Progenitor cell of endocrine pancreas (in vitro differentiated cells): ENCODE measurements at places on chromosomes 16 and 17.

GRCh38 chr16:75246504-75247205 is 4.8 kb downstream of the BCAR1 start:
- DNase-seq = no peak

GRCh38 chr16:79645701-79646100 is 45.2 kb upstream of the MAF start:
- DNase-seq = no peak

DNA sequence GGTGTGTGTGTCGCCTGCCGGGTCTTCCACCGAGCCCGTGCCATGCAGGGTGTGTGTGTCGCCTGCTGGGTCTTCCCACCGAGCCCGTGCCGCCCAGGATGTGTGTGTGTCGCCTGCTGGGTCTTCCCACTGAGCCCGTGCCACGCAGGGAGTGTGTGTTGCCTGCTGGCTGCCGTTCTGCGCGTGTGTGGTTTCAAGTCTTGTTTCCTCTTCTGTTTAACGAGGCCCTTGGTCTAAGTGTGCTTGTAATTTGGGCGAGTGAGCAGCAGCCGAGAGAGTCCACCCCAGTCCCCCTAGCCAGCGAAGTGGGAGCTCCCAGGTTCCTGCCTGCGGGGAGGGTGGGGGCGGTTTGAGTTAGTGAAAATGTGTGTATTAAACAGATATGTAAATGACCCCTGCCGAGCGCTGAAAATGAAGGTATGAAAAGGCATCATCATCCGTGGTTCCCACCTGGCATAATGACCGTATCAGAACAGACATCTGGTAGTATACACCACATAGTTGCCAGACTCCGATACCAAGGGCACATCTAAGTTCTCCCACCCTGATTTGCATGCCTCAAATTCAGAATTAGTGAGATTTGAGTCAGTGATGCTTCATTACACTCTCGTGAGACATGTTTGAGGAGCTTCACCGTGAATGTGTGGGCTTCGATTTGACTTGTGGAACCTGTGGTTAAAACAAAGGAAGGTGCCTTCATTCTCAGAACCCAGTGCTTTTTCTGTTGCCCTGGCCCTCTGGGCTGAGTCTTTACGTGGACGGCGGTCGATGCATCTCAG is 114.5 kb upstream of the CHMP6 start:
- no peak for DNase-seq

- no peak for DNase-seq
These were observed 100.1 kb downstream of the MARF1 start for GRCh38 chr16:15542734-15543347.

GRCh38 chr17:54727624-54728023 is 173.0 kb upstream of the TOM1L1 start:
- DNase-seq = no peak

DNA sequence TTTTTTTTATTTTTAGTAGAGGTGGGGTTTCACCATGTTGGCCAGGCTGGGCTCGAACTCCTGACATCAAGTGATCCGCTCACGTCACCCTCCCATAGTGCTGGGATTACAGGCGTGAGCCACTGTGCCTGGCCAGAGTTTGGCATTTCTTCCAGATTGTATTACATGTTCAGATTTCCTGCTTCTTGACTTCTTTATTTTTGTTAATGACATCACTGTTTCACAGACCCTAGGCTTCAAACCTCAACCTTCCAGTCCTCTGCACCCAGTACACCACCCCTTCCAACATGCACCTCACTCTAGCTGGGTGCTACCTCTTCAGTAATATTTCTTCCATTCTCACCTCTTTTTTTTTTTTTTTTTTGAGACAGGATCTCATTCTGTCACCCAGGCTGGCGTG is 53.6 kb upstream of the ZFHX3 start:
- DNase-seq = no peak

GRCh38 chr17:81508639-81509206 is 3.9 kb downstream of the ACTG1 start:
- DNase-seq = no peak

GRCh38 chr17:35286120-35286781 is 43.4 kb downstream of the SLFN5 start:
- no peak for DNase-seq

GRCh38 chr17:66676421-66676820 is 158.5 kb upstream of the CACNG5 start:
- DNase-seq = no peak

GRCh38 chr17:17315142-17315821 is 12.1 kb downstream of the NT5M start:
- DNase-seq = no peak

- no peak for DNase-seq
These were observed 34.2 kb upstream of the NOS2 start for GRCh38 chr17:27834571-27834970.

DNA sequence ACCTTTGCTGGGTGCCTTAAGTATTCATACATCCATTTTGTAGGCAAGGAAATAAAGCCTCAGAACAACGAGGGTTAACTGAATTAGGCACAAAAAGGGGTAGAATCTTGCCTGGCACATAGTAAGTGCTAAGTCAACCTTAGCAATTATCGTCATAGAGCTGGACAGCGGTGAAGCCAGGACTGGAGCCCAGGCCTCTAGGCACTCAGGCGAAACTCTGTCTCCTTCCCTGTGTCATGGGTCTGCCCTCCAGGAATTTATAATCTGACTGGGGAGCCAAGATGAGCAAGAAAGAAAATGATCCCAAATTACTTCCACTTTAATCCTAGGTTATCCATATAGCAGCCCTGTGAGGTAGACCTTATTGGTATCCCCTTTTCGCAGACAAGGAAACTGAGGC is 61.4 kb downstream of the KATNIP start:
- DNase-seq = no peak

GRCh38 chr17:55629995-55630394 is 92.7 kb downstream of the TMEM100 start:
- no peak for DNase-seq

- no peak for DNase-seq
These were observed 2.5 kb upstream of the SLC6A4 start for GRCh38 chr17:30238003-30238344.

GRCh38 chr17:692116-692515 is 22.5 kb downstream of the VPS53 start:
- DNase-seq = no peak

GRCh38 chr16:76926595-76926994 is 264.4 kb upstream of the MON1B start:
- DNase-seq = no peak

GRCh38 chr16:9943121-9943520 is 239.1 kb downstream of the GRIN2A start:
- DNase-seq = no peak

DNA sequence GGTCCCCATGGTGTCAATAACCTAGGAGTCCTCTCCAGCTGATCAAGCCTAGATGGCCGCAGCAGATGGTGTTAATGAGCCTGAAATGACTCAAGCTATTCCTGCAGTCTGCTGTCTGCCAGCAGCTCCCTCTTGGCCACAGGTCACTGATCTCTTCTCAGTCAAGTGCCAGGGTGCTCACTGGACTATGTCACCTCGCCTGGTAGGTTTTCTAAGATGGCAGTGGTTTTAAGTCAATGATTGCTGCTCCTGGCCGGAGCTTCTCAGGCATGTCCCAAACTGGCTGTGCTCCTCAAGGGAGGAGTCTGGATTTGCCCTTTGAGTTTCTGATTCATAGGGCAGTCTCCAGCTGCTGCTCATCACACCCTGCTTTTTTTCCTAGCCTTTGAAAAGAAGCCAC is 58.6 kb upstream of the SHISA6 start:
- no peak for DNase-seq

DNA sequence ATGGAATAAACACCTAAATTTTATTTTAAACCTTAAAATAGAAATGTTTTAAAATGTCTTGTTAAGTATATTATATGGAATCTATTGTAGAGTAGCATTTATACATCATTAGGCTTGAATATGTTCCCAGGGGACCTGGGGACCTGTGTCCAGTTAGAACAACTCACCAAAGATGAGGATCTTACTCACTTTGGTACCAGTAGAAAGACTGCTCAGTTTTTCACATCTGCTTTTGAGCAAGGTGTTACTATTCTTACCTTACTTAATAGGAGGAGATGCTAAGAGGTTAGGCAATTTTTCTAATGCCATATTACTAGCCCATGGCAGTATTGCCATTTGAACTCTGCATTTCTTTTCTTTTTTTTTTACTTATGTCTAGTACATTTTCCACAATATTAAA is 14.7 kb downstream of the STXBP4 start:
- no peak for DNase-seq

GRCh38 chr17:42571435-42572225 is 4.7 kb downstream of the MLX start:
- no peak for DNase-seq

- DNase-seq = peak; percentile 87
These were observed at the start of gene SYNGR2 for GRCh38 chr17:78168242-78168902. TSS of gene SYNGR2 (plus strand) at chr17:78168581. CDS start at chr17:78168617, 36 bp downstream.

DNA sequence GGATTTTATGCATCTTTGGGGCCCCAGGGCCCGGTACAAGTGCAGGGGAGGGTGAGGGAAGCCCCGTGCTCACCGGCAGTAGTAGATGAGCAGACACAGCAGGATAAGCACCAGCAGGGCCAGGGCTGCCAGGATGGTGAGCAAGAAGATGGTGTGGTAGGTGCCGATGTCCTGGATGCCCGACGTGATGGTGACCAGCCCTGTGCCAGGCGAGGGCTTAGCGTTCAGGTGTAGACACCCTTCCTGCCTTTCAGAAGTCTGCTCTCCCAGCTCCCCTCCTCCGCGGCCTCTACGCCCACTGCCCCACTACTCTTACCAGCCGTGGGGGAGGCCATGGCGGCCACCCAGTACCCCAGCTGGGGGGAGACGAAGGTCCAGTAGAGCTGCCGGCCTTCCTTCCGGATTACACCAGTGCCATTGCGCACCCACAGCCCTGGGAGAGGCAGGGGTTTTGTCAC is 8.0 kb downstream of the FAM171A2 start:
- DNase-seq = no peak

DNA sequence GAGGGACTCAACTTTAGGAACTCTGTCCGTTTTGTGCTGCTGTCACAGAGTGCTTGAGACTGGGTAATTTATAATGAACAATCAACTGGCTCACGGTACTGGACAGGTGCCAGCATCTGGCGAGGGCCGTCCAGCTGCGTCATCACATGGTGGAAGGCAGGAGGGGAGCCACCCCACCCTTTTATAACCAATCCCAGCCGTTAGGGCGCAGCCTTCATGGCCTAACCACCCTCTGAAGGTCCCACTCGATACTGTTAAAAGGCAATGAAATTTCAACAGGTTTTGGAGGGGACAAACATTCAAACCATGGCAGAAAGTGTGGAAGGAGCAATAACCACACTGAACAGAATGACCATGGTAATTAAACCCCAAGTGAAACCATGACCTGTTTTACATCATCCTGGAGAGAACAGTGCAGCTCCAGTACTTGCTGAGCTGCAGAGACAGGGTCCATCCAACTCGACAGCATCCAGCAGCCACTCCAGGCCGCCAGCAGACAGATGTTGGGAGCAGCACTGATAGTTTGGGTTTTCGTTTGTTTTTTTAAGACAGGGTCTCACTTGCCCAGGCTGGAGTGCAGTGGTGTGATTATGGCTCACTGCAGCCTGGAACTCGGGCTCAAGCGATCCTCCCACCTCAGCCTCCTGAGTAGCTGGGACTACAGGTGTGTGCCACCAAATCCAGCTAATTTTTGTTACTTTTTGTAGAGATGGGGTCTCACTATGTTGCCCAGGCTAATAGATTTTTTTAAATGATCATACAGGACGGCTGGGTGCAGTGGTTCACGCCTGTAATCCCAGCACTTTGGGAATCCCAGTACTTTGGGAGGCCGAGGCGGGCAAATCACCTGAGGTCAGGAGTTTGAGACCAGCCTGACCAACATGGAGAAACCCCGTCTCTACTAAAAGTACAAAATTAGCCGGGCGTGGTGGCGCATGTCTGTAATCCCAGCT is 11.0 kb downstream of the CHMP6 start:
- no peak for DNase-seq

DNA sequence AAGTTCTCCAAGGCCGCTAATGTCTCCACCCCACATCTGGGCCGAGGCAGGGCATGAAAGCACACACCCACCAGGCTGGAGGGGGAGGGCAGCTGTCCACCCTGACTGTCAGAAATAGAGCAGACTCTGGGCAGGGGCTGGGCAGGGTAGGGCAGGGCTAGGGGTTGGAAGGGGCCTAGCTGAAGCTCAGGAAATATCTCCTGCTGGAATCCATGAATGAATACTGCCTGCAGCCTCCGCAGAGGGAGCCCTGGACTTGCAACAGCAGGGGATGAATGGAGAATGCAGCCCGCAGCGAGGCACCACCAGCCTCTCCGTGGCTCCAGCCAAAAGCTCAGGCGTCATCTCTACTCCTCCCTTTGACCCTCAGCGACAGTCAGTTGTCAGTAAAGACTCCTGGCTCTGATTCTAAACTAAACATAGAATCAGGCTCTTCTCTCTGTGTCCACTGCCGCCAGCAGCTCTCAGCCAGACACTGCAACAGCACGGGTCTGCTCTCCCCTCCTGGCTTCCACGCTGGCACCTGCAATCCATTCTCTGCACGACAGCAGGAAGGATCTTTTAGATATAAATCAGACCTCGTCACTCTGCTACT is 23.9 kb upstream of the NGFR start:
- no peak for DNase-seq

DNA sequence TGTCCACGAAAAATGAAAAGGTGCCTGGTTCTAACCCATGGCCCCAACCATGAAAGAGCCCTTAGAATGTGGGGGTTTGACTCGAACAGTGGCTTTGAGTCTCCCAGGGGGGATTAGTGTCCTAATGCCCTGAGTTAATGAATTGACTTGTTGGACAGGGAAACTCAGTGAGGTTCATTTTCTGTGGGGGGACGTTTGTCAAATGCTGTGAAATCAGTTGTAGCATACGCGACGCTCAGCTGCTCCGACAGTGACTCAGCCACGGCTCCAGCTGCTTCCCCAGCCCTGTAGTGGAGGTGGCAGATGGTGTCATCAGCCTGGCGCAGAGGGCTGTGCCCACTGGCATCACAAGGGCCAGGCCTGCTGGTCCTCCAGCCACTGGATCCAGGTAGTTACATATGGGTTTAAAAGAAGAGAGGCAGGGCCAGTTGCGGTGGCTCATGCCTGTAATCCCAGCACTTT is 3.9 kb upstream of the TMEM235 start:
- DNase-seq = no peak

- no peak for DNase-seq
These were observed 16.9 kb downstream of the NSMCE1 start for GRCh38 chr16:27251541-27252205.

DNA sequence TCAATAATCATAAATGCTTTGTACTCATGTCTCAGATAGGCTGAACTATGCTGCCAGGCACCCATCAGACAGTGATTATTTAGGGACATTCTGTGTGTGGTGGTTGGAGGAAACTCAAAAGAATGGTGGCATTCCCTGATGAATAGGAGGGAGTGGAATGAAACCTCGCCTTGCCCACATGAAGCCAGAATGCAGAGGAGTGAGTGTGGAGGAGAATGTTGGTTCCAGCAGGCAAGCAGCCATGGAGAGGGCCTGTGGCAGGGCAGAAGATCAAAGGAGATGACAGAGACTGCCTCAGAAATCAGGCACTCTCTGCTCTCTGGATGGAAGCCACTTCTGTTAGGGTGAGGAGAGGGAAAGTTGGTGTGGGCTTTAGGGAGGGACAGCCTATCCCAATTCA is 22.5 kb downstream of the KCTD19 start:
- no peak for DNase-seq

DNA sequence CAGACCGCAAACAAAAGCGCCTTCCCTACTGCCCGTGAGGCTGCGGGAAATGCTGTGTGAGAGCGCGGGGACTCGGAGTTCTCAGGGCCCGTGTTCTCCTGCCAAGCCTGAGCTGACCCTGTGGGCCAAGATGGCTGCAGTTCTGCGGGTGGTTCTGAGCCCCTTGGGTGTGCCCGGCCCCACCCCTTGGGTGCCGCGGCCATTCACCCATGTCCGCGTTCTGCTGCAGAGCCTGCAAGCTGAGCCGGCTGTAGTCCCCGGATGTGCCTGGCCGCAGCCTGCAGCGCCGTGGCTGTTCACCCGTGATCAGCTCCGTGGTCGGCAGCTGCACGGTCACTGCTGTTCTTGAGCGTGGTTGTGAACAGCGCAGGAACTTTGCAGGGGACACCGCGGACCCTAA is 20.0 kb downstream of the ACSF3 start:
- no peak for DNase-seq
